ENCODE measurements at places on chromosomes 1 and 21. TPM values are rescaled to one million over a fixed set of nuclear protein-coding genes. Genes with fewer than 3 reads are reported as not detected.

DNA sequence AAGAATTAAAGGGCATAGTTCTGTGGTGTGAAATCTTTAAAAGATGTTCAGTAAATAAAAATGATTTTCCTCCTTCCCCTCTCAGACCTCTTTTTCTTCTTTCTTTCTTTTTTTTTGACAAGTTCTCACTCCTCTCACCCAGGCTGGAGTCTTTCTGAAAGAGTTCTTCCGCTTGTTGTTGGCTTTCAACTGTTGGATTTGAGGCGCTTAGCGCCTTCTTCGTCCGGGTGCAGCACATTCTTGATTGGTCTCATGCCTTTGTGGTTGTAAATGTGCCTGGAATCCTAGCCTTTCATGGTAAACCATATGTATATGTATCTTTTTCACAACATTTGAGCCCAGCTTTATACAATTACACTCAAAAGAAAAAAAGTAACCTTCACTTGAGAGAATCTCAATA lies 980 bp upstream of the METTL18 start:
- peak; percentile 34 for DNase-seq

DNA sequence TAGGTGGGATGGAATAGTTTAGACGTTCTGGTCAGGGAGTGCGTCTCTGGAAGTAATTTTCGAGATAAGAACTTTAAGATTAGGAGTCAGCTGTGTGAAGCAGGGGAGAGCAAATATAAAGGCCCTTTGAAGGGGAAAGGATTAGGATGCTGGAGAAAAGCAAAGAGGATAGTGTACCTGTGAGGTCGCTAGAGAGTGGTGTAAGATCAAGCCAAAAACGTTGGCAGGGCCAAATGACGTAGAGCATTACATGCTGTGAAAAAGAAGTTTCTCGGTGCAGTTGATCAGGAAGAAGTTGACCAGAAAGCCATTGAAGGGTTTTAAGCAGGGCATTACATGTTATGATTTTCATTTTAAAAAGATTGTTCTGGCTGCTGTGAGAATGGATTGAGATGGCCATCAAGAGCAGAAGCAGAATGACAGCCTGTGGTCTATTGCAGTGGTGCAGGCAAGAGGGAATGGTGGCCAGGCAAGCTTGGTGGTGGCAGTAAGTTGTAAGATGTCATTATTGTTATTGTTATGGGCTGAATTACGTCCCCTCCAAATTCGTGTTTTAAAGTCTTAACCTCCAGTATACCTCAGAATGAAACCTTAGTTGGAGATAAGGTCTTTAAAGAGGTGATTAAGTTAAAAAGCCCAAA lies 113.6 kb upstream of the KIF26B start:
- no peak for DNase-seq

The IGSF5 gene
- 0.41 TPM for total RNA-seq

The C1orf185 gene
- total RNA-seq: not detected

- no peak for DNase-seq
These were observed 133.4 kb upstream of the FGGY start for GRCh38 chr1:59163268-59164092.

DNA sequence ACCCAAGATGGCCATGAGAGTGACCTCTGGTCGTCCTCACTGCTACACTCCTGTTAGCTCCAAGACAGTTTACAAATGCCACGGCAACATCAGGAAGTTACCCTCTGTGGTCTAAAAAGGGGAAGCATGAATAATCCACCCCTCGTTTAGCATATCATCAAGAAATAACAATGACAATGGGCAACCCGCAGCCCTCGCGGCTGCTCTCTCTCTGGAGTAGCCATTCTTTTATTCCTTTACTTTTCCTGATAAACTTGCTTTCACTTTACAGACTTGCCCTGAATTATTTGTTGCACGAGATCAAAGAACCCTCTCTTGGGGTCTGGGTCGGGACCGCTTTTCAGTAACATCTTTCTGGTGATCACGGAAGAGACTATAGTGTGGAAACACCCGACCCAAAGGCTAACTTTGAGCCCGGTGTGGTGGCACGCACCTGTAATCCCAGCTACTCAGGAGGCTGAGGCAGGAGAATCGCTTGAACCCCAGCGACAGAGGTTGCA lies 19.8 kb upstream of the COX20 start:
- DNase-seq: no peak

DNA sequence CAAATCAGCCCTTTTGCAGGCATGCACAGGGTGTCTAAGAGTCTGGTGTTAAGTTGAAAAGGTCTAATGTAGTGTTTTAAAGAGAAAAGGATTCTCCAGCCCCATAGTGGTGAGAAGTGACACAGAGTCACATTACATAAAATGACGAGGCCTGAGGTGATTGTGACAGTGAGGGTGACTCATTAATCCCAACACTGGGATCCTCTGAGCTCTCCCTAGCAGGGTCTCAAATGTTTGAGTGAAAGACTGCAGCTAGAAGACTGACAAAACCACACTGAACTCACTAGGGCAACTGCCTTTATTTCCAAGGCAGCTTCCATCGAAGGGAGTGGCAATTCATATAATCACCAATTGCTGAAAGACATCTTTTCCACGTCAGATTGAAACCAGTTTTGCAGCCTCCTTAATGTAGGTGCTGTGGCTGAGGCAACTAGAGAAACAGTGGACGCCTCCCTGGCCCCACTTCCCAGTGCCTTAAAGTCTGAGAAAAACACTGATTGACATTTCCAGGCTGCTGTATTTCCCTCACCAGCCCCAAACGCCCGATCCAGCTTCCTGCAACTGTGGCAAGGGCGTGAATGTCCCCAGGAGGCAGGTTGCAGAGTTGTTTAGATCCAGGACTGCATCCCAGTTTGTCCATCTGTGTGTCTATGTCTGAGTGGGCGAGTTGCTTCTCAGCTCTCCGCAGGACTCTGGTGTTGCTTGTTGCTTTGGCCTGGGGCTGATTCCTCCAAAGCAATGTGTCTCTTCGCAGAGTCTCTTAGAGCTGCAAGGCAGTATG lies 81.4 kb downstream of the RUNX1 start:
- peak; percentile 58 for DNase-seq

DNA sequence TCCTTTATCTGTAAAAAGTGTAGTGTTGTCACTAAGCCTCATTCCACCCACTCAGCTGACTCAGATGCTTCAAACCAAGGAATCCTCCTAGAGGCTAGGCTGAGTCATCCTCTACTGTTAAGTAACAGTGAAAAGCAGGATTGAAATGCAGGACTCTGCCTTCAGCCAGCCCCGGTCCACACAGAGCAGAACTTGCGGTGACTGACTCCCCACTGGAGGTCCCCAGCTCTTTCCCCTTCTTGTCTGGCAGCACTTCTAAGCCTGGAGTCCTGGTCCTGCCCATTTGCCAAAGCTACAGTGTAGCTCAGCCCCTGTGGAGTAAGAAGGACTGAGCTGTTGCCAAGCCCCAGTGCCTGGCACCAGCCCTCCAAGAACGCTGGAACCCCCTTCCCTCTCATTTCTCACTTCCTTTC lies 1.7 kb downstream of the RAB7B start:
- peak; percentile 56 for DNase-seq

The HMGB4 gene
- total RNA-seq: not detected

DNA sequence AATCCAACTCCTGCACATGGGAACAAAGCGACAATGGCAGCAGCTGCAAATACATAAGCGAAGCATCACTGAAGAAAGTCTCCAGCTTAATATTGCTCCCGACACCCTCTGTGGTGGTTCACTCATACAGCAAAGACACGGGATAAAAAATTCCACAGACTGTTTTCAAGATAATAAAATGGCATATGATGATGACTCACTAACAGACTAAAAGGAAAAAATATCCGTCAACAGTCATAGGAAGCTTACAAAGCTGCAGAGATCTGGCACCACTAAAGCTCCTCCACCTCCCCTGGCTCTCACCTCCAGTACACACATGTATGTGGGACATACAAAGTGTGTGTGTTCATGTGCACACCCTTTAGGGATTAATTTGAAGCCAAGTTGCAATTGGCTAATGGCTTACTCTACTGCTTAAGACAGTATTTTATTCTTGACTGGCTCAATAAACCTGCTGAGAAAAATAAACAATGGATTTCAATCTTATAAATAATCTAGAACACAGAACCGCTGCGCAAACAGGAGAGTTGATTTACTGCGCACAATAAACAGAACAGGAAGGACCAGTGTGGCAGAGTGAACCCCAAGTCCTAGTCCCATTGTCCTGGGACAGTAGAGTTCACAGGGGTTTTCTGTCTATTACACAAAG lies 94.4 kb downstream of the SLC45A1 start:
- DNase-seq: peak; percentile 79

- DNase-seq: no peak
These were observed 35.9 kb upstream of the CCSAP start for GRCh38 chr1:229378586-229379367.

DNA sequence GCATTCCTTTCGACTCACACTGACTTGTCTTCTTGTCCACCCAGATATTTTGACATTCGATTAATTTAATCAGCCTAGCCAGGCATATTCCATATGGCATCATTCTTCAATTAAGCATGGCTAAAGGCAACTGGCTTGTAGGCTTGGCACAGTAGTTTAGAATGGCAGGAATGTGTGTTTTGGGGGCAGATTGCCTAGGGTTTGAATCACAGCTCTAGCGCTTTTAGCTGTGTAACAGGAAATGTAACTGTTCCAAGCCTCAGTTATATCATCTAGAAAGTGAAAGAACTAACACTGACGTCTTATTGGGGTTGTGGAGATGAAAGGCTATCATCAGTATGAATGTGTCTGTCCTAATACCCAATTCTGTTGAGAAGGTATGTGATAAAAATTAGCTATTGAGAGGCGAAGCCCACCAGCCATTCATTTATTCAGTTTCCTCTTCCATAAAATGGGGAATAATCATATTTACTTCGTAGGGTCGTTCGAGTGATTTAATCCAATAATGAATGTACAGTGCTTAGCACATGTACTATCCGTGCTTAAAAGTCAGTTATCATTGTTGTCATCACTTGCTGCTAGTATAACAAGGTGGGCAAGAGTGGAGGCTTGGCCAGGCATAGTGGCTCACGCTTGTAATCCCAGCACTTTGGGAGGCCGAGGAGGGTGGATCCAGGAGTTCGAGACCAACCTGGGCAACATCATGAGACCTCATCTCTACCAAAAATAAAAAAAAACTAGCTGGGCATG lies 41.6 kb upstream of the GRHL3 start:
- DNase-seq: no peak

The ZNF648 gene
- not detected for total RNA-seq

- no peak for DNase-seq
These were observed 24.2 kb downstream of the MTARC1 start for GRCh38 chr1:220810963-220811362.

- no peak for DNase-seq
These were observed 12.2 kb downstream of the CDC42BPA start for GRCh38 chr1:227305894-227306626.

- no peak for DNase-seq
These were observed 4.3 kb downstream of the TRABD2B start for GRCh38 chr1:47992720-47993415.

GRCh38 chr1:175750366-175751071 lies 7.1 kb upstream of the TNR start:
- no peak for DNase-seq

DNA sequence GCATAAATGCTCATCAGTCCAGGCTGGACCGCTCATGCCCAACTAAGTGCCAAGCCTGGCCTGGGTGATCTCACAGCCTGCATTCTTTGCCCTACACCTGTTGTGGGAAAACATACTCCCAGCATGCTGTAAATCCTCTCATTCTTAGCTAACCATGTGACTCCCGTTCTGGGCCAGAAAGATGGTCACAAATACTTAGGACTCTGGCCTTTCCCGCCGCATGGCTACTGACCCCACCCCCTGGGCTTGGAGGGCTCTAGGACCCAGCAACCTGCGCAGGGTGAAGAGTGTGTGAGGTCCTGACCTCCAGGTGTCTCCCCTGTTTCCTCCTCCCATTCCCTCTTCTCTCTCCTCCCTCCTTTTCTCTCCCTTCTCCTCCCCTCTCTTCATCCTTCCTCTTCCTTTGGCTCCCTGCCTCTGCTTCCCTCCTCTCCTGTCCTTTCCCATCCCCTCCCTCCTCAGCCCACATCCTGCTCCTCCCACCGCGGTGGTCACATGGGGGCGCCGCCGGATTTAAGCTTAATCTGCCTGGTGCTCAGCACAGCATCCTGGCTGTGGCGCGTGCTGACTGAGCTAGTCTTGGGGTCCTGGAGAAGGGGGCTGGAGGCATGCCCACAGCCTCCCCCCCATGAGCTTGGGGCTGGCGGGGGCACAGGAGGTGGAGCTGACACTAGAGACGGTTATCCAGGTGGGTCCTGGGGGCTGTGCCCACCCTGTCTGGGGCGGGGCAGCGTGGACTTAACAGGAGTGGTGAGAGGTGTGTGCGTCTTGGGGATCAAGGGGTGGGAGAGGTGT lies at the start of gene CROCC:
CROCC (plus strand) TSS at position 541 of the 795 bp plus-strand sequence; CDS start at position 629, 88 bp downstream.
- no peak for DNase-seq

- no peak for DNase-seq
These were observed 78.4 kb downstream of the OLFM3 start for GRCh38 chr1:101918277-101918676.

The FBLIM1 gene
- 20.9 TPM for total RNA-seq

DNA sequence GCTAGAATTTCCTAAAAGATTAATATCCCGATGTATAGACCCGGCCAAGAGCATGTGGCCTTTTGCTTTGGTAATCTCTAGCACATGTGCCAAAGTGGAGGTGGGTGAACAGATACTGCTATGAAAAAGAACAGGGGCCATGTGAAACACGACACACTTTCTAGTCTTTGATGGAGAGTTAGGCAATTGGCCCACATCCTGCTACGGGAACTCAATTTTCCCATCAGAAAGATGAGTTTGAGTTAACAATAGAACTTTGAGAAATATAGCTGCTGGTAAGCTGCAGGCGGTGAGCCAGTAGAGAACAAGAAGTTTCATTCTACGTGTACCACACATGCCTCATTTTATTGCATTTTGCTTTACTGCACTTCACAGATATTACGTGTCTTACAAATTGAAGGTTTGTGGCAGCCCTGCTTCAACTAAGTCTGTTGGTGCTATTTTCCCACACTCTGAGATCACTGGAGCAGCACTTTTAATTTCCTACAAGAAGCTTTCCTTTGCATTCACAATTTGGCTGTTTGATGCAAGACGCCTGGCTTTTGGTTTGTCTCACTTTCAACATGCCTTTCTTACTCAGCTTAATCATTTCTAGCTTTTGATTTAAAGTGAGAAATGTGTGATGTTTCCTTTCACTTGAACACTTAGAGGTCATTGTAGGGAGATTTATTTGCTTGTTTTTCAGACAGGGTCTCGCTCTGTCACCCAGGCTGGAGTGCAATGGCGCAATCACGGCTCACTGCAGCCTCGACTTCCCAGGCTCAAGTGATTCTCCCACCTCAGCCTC lies 46.3 kb downstream of the HTR6 start:
- DNase-seq: no peak

DNA sequence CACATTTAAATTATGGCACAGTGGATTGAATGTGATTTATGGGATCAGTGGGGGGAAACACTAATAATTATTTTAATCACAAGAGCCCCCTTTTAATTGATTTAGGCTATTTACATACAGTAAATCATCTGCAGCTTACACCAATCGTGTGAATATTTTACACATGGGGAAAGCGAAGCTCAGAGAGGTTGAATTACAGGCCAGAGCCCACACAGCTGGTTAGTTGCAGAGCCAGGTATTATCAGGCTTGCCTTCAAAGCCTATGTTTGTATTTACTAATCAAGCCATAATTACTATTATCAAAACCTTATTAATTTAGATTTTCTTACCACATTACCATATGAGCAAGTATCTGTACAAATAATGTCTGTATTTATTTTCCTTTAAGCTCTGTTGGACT lies 749 bp downstream of the SDCCAG8 start:
- DNase-seq: no peak

The ATP1A2 gene
- not detected for total RNA-seq
